GM12865 (cell line): ENCODE measurements at places on chromosomes 7 and 10.

GRCh38 chr7:13041368-13041988 lies 354.0 kb downstream of the ARL4A start:
- no peak for DNase-seq

DNA sequence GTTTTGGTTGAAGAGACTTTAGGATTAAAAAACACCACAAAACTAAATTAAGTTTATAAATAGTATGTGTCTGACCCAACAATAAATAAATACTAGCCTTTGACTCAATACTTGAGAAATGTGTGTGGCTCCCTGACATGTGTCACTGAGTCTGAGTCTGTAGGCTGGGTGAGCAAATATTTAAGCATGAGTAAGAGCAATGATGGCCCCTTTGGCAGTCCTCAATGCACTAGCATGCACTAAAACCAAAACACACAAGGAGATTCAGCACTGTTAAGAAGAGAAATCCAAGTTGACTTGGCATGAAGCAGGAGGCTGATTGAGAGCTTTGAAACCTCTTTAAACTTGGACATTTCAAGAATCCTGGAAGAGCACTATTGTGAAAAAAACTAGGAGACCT lies 37.1 kb downstream of the CCDC71L start:
- DNase-seq = no peak

GRCh38 chr7:25894902-25895791 lies 256.9 kb upstream of the NFE2L3 start:
- DNase-seq = peak; percentile 80

DNA sequence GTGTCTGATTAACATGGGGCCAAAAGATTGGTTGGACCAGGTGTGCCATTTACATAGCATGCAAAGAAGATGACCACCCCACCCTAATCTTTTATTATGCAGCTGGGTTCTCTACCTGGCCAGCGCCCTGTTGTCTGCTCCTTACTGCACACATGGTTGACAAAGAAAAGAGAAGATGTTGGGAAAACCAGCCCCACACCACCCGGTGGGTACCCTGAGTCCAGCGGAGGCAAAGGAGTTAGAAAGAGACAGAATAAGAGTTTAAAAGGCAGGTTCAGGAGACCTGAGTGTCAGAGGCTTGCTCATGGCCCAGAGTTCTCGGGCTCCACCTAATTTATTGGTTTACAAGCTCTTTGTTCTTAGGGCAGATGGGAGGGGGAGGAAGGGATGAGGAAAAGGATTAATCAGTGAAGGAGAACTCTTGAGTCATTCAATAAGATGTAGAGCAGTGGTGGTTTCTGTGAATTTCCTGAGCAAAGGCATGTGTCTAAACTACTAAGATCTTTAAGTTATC lies 24.1 kb upstream of the ABCA13 start:
- no peak for DNase-seq

GRCh38 chr7:93015101-93015778 lies 102.5 kb downstream of the SAMD9 start:
- DNase-seq = no peak

GRCh38 chr10:52785418-52785817 lies 12.8 kb upstream of the MBL2 start:
- DNase-seq = no peak

GRCh38 chr7:111264981-111265380 lies 174.1 kb downstream of the LRRN3 start:
- DNase-seq = no peak

GRCh38 chr10:104339469-104340110 lies 1.3 kb upstream of the ITPRIP start:
- DNase-seq = no peak

GRCh38 chr7:18906901-18907300 lies 210.5 kb downstream of the TWIST1 start:
- no peak for DNase-seq

DNA sequence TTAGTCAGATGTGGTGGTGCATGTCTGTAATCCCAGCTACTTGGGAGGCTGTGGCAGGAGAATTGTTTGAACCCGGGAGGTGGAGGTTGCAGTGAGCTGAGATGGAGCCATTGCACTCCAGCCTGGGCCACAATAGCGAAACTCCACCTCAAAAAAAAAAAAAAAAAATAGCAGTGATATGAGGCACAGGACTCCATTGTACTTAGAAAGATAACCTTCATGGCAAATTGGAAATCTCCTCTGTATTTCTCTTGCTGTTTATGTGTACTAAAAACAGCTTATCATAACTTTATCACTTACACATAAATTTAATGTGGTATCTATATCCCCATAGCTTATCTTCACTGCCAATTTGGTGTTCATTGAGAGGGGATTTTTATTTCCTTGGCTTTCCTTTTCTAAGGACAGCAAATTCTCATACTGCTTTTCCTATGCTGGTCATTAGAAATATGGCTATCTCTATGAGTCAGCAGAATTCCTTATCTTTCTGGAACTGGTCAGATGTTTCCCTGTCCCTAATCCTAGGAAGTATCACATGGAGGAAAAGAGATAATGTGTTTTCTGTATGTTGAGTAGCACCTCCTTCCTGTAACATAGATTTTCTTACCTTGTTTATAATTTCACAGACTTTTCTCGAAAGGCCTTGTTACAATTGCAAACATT lies 40.6 kb upstream of the ZEB1 start:
- DNase-seq = no peak

DNA sequence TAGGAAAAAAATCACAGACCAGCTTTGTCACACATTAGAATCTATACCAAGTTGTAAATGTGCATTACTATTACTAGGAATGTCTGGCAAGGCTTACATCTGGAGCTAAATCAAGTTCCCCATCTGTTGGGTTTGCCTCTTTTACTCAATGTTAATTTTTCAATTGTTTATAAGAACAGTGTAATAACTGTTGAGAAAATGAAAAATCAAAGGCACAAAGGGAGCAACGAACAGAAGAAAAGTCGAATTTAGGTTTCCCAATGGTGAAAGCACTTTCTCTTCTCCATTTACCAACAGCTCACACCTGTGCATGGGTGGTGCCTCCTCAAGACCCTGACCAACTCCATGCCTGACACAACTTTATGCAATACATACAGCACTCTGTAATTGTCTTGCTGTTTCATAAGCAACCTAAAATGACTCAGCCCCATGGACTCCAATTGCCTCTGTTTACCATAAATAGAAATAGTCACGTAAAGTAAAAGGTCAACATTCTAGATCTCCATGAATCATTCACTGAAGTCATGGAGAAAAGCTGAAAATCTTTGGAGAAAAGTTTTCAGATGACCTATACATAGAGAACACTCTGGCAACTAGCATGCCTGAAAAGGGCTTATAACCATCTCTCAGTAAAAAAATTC lies 95.5 kb upstream of the KCNIP2 start:
- peak; percentile 11 for DNase-seq

- no peak for DNase-seq
Observed at GRCh38 chr10:60382946-60383681, 6.6 kb downstream of the ANK3 start.

DNA sequence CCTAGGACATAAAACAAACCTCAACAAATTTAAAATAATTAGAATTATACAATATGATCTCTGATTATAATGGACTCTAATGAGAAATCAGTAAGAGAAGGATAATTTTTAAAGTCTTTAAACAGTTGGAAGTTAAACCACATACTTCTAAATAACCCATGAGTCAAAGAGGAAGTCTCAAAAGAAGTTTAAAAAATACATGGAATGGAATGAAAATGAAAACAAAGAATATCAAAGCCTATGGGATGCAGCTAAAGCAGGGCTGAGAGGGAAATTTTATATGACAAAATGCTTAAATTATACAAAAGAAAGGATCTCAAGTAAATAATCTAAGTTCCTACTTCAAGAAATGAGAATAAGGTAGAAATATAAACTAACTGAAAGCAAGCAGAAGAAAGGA lies 460.5 kb downstream of the RPS24 start:
- DNase-seq = no peak

DNA sequence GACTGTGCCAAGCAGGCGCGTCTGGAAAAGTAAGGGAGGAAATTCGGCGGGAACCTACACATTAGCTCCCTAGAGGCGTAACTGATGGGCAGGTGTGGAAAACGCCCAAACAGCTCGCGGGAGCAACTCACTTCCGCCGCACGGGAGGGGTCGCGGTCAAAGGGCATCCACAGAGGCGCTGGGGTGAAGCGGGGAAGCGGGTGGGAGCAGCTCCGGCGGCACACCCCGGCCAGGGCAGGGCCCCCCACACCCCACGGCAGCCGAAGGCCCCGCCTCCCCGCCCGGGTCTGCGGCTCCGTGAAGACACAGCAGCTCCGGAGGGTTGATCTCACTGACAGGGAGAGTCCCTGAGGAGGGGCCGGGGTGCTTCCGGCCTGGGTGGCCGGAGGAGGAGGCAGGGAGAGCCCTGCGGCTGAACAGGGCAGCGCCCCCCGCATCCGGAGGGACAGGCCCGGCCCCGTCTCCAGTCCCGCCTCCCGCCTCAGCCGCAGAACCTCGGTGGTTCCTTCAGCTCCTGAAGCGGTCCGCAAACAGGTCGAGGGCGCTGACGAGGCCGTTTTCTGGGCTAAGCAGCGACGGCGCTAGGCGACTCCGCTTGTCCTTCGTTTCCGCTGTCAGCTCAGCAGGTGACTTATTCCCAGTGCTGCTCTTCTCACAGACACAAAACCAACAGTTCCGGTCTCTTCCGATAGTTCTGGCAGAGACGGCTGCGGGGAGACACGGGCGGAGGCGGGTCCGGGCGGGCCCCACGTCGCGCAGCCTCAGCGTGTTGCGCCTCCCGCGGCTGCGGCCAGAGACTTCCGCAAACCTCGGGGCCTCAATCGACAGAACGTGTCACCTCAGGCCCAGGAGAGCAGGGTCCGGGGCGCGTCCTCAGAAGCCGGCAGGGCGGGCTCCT lies 276.1 kb downstream of the DNAJB6 start:
- no peak for DNase-seq

- no peak for DNase-seq
Observed at GRCh38 chr7:92727755-92728154, 108.6 kb downstream of the CDK6 start.

GRCh38 chr7:98771941-98772603 lies 97.7 kb downstream of the TMEM130 start:
- peak; percentile 62 for DNase-seq

GRCh38 chr7:10075866-10076265 lies 897.8 kb upstream of the PHF14 start:
- no peak for DNase-seq

- no peak for DNase-seq
Observed at GRCh38 chr7:51126813-51127617, 189.6 kb downstream of the COBL start.

GRCh38 chr10:91287276-91287675 lies 66.8 kb downstream of the PCGF5 start:
- no peak for DNase-seq

DNA sequence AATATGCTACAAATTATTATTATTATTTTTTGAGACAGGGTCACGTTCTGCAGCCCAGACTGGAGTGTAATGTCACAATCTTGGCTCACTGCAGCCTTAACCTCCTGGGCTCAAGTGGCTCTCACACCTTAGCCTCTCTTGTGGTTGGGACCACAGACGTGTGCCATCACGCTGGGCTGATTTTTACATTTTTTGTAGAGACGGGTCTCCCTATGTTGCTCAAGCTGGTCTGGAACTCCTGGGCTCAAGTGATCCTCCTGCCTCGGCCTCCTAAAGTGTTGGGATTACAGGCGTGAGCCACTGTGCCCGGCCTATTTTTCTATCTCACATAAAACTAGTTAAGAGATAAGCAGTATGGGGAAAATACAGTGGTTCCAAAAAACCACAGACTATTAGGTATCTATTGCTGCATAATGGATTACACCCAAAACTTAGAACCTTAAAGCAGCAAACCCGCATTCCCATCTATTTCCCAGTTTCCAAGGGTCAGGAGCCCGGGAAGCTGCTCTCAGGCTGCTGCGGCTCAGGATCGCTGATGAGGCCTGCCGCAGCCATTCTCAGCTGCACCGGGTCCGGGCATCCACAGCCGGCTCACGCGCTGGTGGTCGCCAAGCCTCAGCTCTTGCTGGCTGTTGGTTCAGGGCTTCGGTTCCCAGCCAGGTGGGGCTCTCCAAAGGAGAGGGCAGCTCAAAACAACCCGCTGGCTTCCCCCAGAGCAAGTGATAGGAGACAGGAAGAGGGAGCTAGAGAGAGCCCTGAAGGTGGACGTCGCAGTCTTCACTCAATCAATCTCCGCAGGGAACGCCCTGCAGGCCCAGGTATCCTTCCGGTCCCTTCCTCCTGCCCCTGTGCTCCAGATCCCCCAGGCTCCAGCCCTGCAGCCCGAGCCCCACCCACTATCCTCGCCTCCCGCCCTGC lies 128.2 kb downstream of the UBE2H start:
- DNase-seq = peak; percentile 76

DNA sequence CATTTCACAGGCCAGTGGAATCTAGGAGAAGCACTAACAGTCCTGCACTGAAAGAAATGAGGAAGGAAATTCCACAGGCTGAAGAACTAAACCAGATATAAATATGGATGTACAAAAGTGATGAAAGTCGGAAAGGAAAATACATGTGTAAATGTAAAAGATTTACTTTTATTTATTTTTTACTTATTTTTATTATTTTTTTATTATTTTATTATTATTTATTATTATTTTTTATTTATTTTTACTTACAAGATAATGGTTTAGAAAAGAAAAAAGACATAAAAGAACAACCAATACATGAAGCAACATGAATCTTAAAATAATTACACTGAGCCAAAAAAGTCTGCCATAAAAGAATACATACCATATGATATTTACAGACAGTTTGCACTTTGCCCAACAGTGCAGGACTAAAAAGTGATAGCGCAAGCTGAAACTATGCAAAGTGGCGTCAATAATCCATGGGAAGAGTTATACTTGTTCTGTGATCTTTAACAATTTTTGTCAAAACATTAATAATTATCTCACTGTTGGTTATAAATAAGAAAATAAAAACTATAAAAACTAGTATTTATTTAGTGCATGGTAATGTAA lies 317.8 kb upstream of the MKI67 start:
- no peak for DNase-seq

DNA sequence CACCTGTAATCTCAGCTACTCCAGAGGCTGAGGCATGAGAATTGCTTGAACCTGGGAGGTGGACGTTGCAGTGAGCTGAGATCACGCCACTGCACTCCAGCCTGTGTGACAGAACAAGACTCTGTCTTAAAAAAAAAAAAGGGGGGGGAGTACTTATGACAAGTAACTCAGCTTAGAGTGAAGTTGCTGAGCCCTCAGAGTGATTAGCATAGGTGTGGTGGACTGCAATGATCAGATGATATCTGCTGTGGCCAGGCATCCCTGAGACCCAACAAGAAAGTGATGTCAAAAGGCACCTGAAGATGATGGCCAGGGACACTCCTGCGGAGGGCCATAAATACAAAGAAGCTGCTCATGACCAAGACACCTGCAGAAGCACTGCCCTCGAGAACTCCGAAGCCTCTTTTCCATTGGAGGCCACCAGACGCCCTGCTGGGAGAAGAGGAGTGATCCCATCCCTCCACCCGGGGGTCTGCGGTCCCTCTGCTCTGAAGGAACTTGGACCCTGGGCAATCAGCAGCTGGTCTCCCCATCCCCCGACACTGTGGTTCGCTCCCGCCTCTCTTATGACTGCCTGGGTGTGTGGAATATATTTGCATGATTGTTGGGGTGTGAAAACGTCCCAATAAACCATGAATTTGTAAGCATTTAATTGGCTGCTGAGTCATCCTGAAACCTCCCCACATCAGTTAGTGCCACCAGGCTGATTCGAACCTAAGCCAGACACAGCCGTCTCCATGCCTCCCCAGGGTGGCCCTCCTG lies 46.0 kb downstream of the RASGEF1A start:
- DNase-seq = peak; percentile 16

GRCh38 chr7:55733241-55734140 lies 129.1 kb downstream of the SEPTIN14 start:
- DNase-seq = no peak

GRCh38 chr10:124565565-124566221 lies 104.1 kb downstream of the LHPP start:
- peak; percentile 18 for DNase-seq
